ENCODE measurements at places on chromosomes 3 and 15.

- H3K27me3 ChIP-seq = no peaks in the 10 kb centered on the region
- no peak overlapping the region for H3K27ac ChIP-seq
- peak; percentile 26 for DNase-seq
- peaks cover 33% of the 10 kb centered on the region for H3K36me3 ChIP-seq
- H3K4me1 ChIP-seq = no peaks in the 10 kb centered on the region
These were observed 16.1 kb downstream of the ACAA1 start for GRCh38 chr3:38120693-38121450.

DNA sequence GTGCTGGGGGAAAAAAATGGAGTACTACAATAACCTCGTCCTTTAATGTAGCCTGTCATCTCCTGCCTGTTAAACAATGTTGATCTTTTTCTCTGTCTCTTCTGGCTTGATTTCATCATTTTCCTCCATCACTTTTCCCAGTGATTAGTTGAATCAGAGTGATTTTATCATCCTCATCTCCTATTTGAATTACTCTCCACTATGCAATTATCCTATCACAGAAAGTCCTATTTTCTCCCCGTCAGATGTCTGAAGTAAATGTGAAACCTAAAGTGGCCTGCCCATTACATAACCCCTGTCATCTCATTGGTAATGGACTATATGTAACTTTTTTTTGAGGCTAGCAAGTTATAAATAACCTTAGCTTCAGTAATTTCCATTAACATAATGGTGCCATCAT, 201.8 kb downstream of the CACNA2D3 start:
- no peaks in the 10 kb centered on the region for H3K36me3 ChIP-seq
- H3K27ac ChIP-seq = no peak overlapping the region
- H3K27me3 ChIP-seq = no peaks in the 10 kb centered on the region
- no peaks in the 10 kb centered on the region for H3K4me1 ChIP-seq

DNA sequence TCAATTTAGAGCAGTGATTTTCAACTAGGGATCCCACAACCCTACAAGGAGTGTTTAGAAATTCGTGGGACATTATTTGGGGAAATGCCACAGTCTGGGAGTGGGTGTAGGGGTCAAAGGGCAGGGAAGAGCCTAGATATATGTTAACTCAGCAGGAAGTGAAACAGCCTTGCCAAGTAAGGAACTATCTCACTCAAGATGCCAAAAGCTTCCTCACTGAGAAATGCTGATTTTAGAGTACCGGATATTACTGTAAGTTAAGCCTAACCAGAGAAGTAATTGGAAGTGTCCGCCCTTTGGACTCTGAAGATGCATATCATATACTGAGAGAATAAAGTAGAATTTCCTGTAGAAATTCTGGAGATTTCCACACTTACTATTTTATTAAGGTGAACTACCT, 158.6 kb downstream of the BBX start:
- H3K4me1 ChIP-seq = peaks cover 4% of the 10 kb centered on the region
- no peak for DNase-seq
- no peak overlapping the region for H3K4me3 ChIP-seq
- peaks cover 1% of the 10 kb centered on the region for H3K36me3 ChIP-seq

- H3K4me1 ChIP-seq = peaks cover 14% of the 10 kb centered on the region
- H3K4me3 ChIP-seq = no peak overlapping the region
- H3K27me3 ChIP-seq = no peaks in the 10 kb centered on the region
These were observed 80.6 kb downstream of the P3H2 start for GRCh38 chr3:190040145-190040544.
